ENCODE measurements at places on chromosomes 4 and X. TPM values are rescaled to one million over a fixed set of nuclear protein-coding genes. Genes with fewer than 3 reads are reported as not detected.

The TLR7 gene
- 0.73 TPM for total RNA-seq

The GAGE12H gene
- not detected for total RNA-seq

The GLRA2 gene
- total RNA-seq, result not detected

The TMEM271 gene
- not detected for total RNA-seq

- no peak for DNase-seq
Observed at GRCh38 chr4:18292411-18292810, 270.9 kb upstream of the LCORL start.

DNA sequence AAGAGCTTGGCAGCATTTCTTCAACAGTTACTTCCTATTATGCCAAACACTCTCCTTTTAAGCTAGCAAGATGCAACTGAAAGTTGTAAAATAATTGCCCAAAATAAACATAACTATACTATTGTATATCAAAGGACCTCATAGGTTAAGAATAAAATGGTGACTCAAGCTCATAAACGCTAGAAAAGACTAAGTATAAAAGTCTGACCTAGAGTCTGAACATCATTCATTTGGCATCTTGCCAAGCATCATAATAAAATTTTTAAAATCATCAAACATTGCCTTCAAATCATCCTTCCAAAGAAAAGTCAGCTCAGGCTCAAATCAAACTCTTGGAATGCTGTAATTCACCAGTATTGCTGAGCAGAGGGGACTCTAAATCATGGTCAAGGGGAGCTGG, 281.2 kb downstream of the QDPR start:
- DNase-seq, result no peak

GRCh38 chrX:69022430-69022829, 142.8 kb downstream of the PJA1 start:
- no peak for DNase-seq

DNA sequence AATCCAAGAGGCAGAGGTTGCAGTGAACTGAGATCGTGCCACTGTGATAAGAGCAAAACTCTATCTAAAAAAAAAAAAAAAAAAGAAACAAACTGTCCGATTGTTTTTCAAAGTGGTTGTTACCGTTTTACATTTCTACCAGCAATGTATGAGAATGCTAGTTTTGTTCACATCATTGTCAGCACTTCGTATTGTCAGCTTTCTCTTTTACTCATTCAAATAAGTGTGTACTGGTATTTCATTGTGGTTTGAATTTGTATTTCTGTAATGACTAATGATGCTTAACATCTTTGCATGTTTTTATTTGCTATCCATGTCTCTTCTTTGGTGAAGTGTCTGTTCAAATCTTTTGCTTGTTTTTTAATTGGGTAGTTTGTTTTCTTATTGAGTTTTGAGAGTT, 65.8 kb downstream of the GPR101 start:
- DNase-seq, result no peak

- DNase-seq, result no peak
Observed at GRCh38 chr4:53535567-53535966, 55.7 kb downstream of the LNX1 start.

GRCh38 chrX:132858018-132858417, 100.4 kb downstream of the HS6ST2 start:
- DNase-seq, result no peak

GRCh38 chr4:115278830-115279229, 165.4 kb upstream of the NDST4 start:
- no peak for DNase-seq

DNA sequence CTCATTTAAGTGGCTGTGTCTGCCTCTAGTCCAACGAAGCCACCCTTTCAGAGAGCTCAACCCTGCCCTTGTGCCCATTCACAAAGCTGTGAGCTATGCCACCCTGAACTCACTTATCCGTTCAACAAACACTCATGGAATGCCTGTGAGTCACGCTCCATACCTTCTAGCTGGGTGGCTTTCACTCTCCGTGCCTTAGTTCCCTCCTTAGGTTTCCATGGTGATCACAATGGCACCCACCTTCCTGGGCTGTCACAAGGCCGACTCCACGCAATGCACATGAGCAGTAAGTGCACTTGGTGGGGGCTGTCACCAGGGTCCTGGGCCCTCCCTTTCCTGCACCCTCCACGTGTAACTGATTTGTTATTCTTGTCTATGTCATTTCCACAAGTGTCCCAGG, 37.2 kb upstream of the PPP2R2C start:
- DNase-seq, result no peak

- no peak for DNase-seq
Observed at GRCh38 chrX:125439194-125439849, 119.7 kb downstream of the TEX13C start.

DNA sequence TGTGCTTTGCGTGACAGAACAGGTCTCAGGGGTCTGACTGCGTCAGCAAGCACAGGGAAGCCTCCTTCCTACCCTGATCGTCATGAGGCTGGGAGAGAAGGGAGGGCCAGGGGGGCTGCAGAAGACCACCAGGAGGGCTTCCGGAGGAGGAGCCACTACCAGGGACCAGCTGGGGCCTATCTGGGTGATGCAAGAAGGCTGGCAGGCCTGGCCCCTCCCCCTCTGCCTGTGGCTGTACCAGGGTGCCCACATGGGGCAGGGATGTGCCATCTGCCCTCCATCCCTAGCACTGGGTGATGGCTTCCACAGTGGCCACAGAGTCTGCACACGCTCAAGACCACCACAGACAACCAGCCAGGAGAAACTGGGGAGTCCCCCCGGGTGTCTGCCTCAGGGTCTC, 116.4 kb upstream of the NKX1-1 start:
- DNase-seq, result no peak

DNA sequence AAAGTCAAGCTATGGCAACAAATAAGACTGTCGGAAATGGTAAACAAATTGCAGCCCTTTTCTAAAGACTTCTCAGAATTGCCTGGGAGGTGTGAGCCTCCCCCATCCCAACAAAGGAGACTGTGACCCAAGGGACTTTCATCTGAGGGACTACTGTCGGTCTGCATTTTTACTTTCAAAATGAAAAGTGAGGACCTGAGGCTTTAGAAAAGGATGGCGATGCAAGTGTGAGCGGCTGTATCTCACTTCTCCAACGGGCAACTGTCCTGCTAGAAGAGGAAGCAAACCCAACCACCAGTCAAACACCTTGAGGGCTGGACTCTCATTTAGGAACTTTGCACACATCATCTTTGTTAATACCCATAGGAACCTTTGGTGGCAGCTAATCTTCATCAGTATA, 62.6 kb upstream of the CLNK start:
- no peak for DNase-seq
